ENCODE measurements at places on chromosomes 5 and 9. TPM values are rescaled to one million over a fixed set of nuclear protein-coding genes. Genes with fewer than 3 reads are reported as not detected.

RAB3C gene
- total RNA-seq = 0.07 TPM

OTP gene
- total RNA-seq = not detected

GRCh38 chr9:136805207-136805740, 2.5 kb upstream of the RABL6 start:
- no peak overlapping the region for H3K4me3 ChIP-seq
- no peaks in the 10 kb centered on the region for H3K27me3 ChIP-seq
- H3K4me1 ChIP-seq = peaks cover 31% of the 10 kb centered on the region

- no peak overlapping the region for H3K4me3 ChIP-seq
- no peaks in the 10 kb centered on the region for H3K4me1 ChIP-seq
- H3K27ac ChIP-seq = no peak overlapping the region
- no peak for DNase-seq
- H3K36me3 ChIP-seq = no peaks in the 10 kb centered on the region
Observed at GRCh38 chr9:137498720-137499150, 39.6 kb upstream of the NSMF start.

DNA sequence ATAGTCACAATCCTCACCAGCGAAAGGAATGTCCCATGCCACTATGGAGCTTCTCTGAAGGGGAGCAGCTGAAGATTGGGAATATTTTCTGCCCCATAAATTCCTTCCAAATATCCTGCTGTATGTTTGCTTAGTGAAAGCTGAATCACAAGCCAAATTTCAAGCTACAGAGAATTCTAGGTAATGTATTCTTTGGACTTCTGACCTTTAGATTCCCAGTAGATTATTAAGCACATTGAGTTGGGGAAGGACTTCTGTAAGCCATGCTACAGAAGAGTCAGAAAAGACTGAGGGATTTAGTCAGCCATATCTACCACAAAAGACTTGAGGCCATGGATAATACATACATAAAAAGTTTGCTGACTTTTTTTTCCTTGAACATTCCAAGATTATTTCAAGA, 1342.0 kb upstream of the NUDT12 start:
- H3K36me3 ChIP-seq = no peaks in the 10 kb centered on the region
- no peaks in the 10 kb centered on the region for H3K27me3 ChIP-seq
- no peak overlapping the region for H3K27ac ChIP-seq

ADAMTS13 gene
- 1.3 TPM for total RNA-seq

- no peaks in the 10 kb centered on the region for H3K27me3 ChIP-seq
- no peak overlapping the region for H3K4me3 ChIP-seq
- no peaks in the 10 kb centered on the region for H3K4me1 ChIP-seq
- no peak for DNase-seq
Observed at GRCh38 chr5:92633176-92633575, 947.8 kb downstream of the NR2F1-AS1 start.

- no peaks in the 10 kb centered on the region for H3K4me1 ChIP-seq
- no peak overlapping the region for H3K4me3 ChIP-seq
- H3K27ac ChIP-seq = no peak overlapping the region
- no peaks in the 10 kb centered on the region for H3K36me3 ChIP-seq
Observed at GRCh38 chr5:39266442-39266841, 47.1 kb upstream of the FYB1 start.

CTNNAL1 gene
- 72.0 TPM for total RNA-seq

- H3K27ac ChIP-seq = no peak overlapping the region
- no peaks in the 10 kb centered on the region for H3K4me1 ChIP-seq
- peak; percentile 25 for DNase-seq
- no peak overlapping the region for H3K4me3 ChIP-seq
- H3K36me3 ChIP-seq = no peaks in the 10 kb centered on the region
Observed at GRCh38 chr9:33785914-33786313, 9.4 kb upstream of the PRSS3 start.

PLPP7 gene
- total RNA-seq = not detected
